ENCODE measurements at places on chromosomes 2 and 18. TPM values are rescaled to one million over a fixed set of nuclear protein-coding genes. Genes with fewer than 3 reads are reported as not detected.

DNA sequence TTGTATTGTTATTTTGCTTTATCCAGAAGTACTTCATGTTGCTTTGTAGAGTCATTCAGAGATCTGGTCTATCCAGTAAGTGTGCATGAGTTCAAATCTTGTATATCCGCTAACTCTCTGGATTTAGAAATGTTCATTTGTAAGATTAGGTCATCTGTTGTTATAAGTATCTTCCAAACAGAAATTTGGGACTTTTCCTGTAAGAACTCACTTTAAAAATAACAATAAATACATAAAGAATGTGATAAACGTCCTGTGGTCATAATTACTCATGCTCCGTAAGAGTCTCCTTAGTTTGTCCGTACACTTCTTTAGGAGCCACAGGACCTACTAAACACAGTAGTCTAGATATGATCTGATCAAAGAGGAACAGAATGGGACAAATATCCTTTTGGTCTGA lies 699.9 kb upstream of the SLC8A1 start:
- no peaks in the 10 kb centered on the region for H3K27me3 ChIP-seq
- no peak overlapping the region for H3K27ac ChIP-seq
- H3K4me3 ChIP-seq: no peak overlapping the region
- H3K36me3 ChIP-seq: no peaks in the 10 kb centered on the region

GRCh38 chr18:32922951-32923430 lies 150.2 kb upstream of the KLHL14 start:
- H3K27me3 ChIP-seq: no peaks in the 10 kb centered on the region
- no peaks in the 10 kb centered on the region for H3K4me1 ChIP-seq
- no peak overlapping the region for H3K4me3 ChIP-seq
- no peak for DNase-seq

DNA sequence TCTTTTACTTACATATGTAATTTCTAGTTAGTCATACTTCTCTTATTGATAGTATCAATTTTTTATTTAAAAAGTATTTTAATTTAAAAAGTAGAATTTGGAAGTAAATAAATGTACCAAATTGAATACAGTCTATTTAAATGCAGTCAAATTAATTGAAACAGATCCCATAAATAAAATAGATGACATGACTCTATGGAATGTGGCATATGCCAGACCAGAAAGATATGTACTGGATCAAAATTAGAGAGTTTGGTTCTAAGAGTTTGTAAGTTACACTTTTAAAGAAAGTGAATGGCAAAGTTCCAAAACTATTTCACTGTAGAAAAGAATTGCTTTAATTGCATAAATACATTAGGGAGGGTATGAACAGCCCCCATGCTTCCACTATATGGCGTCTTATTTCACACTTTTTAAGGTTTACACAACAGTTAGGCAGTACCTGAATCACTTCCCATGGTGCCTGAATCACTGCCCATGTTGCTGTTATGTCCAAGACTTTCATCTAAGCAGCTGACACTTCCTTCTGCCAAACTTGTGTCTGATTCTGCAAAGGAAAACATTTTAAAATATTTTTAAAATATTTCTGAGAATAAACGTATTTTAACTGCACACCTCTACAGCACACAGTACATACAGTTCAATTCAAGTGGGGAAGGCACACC lies 25.2 kb downstream of the IFIH1 start:
- H3K36me3 ChIP-seq: no peaks in the 10 kb centered on the region
- no peak overlapping the region for H3K4me3 ChIP-seq
- peaks cover 40% of the 10 kb centered on the region for H3K4me1 ChIP-seq

DNA sequence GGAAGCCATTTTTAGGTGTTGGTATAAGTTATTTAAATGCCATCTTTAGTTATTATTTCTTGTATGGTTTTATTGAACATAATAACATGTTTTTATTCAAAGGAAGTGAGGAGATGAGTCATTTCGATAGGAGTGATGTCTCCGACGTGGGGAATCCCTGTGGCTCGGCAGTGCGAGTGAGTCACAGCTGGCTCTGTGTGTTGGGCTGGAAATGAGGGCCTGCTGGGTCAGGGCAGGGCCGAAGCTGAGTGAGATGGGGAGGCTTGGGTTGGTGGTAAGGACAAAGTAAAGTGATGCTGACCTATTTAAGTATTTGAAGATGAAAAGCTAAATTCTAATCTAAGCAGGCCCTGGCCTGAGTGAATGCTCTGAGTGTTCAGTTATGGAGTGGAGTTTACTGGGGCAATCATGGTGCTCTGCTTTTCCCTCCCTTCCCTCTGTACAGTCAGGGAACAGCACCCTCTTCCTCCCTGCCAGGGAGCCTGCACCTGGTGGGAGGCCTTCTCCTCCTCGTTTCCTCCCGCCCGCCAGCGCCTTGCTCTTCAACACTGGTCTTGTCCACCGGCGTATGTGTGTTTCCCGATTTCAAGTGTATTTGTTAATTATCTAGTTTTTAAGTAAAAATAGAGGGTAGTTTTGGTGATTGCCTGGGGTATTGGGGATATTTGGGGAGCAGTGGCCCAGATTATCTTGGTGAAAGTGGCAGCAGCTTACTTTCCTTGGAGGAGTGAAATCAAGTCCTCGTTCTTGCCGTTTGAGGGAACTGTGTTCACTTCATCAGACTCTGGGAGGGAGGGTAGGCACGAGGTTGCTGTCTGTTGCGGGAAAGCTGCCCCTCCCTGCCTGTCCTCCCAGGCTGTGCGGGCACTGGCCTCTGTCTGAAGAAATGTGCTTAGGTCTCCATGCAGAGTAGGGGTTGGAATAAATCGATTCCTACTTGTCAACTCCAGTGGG lies 157.0 kb downstream of the LDLRAD4 start:
- H3K27me3 ChIP-seq: no peaks in the 10 kb centered on the region
- DNase-seq: peak; percentile 92

GRCh38 chr2:100391735-100392515 lies 25.5 kb downstream of the CHST10 start:
- H3K27ac ChIP-seq: no peak overlapping the region
- peaks cover 5% of the 10 kb centered on the region for H3K4me1 ChIP-seq
- H3K4me3 ChIP-seq: no peak overlapping the region
- no peaks in the 10 kb centered on the region for H3K27me3 ChIP-seq
- peaks cover 43% of the 10 kb centered on the region for H3K36me3 ChIP-seq

- DNase-seq: no peak
- H3K27ac ChIP-seq: no peak overlapping the region
- H3K36me3 ChIP-seq: no peaks in the 10 kb centered on the region
- peaks cover 67% of the 10 kb centered on the region for H3K4me1 ChIP-seq
- H3K27me3 ChIP-seq: no peaks in the 10 kb centered on the region
Observed at GRCh38 chr18:11989966-11990380, 8.7 kb downstream of the IMPA2 start.

GRCh38 chr2:181309586-181309985 lies 147.6 kb upstream of the ITGA4 start:
- H3K27me3 ChIP-seq: no peaks in the 10 kb centered on the region
- H3K4me3 ChIP-seq: no peak overlapping the region
- no peak for DNase-seq

The DOCK10 gene
- 11.6 TPM for total RNA-seq

The SMCHD1 gene
- total RNA-seq: 55.5 TPM

The ITPRIPL1 gene
- total RNA-seq: 1.2 TPM
